ENCODE measurements at places on chromosomes 12 and 14. TPM values are rescaled to one million over a fixed set of nuclear protein-coding genes. Genes with fewer than 3 reads are reported as not detected.
A peak's percentile ranks its signal among the peaks of the same experiment; 100 is the strongest.

BATF gene
- 27.4 TPM for polyA plus RNA-seq

RFX4 gene
- polyA plus RNA-seq = 0.23 TPM

GNG2 gene
- polyA plus RNA-seq = 43.6 TPM

MYF6 gene
- 0.71 TPM for polyA plus RNA-seq

FOXG1 gene
- 11.4 TPM for polyA plus RNA-seq

LRP1 gene
- 22.6 TPM for polyA plus RNA-seq

CCDC88C gene
- polyA plus RNA-seq = 47.4 TPM

TAS2R7 gene
- not detected for polyA plus RNA-seq

SYNE3 gene
- polyA plus RNA-seq = 1.7 TPM

MYO1H gene
- 0.14 TPM for polyA plus RNA-seq

DNA sequence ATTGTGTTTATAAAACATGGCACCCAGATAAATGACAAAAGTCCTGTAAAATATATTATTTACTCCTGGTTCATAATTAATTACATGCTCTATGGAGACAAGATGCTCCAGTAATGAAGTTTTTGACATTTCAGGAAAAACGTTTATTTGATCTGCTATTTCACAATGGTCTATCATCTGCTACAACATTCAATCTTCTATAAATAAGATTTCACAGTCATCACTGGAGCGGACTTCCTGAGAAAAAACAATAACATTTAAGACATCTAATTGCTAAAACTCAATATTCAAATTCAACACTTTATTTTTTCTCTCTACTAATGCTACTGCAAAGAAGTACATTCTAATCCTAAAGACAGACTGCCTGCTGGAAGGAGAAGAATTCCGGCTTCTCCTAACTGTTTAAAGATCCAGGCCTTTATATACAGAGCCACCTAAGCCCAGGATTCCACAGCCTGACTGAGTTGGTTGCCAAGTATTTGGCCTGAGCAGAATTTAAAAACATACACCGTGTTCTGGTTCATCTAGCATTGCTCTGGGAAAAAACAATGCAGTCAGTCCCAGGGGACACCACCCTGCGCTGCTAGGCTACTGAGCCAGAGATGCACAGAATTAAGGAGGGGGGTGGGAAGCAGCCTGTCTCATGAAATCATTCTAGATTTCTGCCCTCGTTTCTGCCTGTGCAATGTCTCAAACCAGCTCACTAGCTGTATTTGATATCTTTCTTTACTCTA lies 58.0 kb downstream of the TMTC1 start:
- DNase-seq = no peak

DNA sequence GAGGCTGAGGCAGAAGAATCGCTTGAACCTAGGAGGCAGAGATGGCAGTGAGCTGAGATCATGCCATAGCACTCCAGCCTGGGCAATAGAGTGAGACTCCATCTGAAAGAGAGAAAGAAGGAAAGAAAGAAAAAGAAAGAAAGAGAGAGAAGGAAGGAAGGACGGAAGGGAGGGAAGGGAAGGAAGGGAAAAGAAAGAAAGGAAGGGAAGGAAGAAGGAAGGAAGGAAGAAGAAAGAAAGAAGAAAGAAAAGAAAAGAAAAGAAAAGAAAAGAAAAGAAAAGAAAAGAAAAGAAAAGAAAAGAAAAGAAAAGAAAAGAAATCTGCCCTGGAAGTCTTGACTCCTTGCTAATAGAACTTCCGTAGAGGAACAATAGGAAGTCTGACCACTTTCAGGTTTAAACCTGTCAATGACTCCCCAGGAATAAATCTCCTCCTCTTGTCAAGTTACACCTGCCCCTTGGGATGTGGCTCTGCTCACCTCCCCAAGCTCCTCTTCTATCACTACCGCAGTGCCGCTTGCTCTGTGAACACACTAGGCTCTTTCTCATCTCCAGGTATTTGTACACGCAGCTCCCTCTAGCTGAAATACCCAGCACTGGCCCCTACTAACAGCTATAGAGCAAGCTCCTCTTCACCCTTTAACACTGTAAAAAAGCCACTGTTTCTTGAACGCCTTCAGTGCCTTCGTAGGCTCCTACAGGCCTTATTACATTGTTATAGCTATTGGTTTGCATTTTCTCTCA lies 773.1 kb upstream of the TBX3 start:
- no peak for DNase-seq

- DNase-seq = no peak
These were observed 19.7 kb upstream of the NGB start for GRCh38 chr14:77290705-77291104.

- no peak for DNase-seq
These were observed 9.1 kb upstream of the DEGS2 start for GRCh38 chr14:100168506-100168905.

DNA sequence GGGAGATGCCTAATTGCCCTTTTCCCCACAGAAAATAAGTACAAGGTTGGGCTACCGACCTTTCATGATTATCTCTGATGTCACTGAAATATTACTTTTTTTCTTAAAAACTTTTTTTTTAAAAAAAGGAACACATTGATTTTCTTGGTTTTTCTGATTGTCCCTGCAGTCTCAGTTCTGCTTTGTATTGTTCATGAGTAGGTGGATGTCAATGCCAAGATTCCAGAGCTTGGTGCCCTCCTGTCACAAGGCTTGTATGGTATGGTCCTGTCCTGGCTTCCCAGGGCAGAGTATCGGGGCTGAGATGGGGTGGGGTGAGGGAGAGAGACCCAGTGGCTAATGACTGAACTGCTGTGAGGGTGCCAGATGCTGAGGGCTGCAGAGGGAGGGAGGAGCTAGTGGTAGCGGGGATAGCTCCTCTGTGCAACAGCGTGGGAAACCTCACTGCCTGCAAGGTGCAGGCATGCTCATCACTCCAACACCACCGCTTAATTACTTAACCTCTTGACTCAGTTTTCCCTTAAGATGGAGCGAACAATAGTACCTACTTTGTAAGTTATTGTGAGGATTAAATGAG lies 4.4 kb upstream of the CTDSP2 start:
- no peak for DNase-seq

DNA sequence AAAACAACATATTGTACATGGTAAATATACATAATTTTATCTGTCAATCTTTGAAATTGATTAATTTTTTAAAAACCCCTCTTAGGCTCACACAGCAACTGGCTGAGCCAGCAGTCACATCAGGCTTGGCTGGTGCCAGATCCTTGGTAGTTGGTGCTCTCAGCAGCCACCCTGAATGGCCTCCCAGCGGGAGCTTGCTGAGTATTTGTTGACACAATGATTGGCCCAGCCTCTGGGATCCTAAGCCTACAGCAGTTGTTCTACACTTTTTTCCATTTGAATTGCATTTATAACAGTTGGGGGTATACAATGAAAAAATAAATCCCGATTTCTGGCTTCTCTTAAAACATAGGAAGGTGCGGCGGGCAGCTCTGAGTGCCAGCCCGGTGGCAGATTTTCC lies 11.1 kb downstream of the PRKAB1 start:
- DNase-seq = no peak

DNA sequence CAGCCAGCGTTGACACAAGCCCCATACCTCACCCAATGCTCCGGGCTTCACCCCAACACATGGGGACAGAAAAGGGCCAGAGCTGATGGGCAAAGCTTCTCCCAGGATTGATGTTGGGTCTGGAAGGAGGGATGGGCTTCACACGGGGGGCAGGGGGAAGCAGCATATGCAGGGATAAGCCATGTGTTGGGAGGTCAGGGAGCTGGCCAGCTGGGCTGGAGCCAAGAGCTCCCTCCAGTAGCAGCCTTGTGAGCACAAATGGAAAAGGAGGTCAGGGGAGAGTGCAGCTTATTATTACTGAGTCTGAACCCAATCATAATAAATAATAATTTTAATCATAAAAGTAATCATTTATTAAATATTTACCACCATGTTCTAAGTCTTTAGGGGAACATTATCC lies 9.3 kb downstream of the PLEKHD1 start:
- DNase-seq = no peak

DNA sequence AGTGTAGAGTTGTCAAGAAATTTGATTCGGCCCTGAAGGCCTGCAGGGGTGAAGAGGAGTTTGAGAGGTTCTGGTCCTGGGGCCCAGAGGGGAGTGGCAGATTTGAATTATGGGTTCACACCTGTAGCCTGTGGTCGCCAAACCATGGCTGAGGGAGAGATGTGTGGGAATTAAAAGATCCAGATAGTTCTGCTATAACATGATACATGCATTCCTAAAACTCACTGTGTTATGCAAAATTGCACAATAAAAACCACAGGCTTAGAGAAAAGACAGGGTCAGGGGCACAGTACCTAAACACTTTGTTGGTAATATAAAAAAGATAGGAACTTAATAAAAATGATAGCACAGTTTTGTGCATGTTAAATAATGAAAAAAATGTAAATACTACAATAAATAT lies 106.2 kb downstream of the TMEM30B start:
- no peak for DNase-seq

GRCh38 chr14:53696217-53696965 lies 260.2 kb downstream of the BMP4 start:
- no peak for DNase-seq

- DNase-seq = no peak
These were observed 186.4 kb upstream of the PRMT8 start for GRCh38 chr12:3304436-3305165.

- peak; percentile 82 for DNase-seq
These were observed 7.7 kb upstream of the AMN1 start for GRCh38 chr12:31736472-31736871.

DNA sequence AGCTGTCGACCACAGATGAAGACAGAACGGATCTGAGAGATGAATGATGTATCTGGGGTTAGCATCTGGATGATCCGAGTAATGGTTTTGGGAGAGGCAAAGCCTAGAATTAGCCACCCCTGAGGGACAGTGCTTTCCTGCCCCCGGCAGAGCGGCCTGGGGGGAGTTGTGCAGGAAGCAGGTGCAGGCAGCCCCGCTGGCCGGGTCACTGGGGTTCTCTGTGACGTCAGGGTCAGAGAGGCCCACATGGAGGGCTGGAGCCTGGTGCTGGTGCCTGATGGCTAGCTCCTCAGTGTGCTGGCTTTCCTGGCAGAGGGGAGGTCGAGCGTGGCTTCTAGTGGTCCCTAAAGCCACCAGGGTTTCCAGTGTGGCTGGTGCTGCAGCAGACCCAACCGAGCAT lies 70.3 kb downstream of the ADGRD1 start:
- no peak for DNase-seq

- no peak for DNase-seq
These were observed 39.0 kb downstream of the ELK3 start for GRCh38 chr12:96233168-96233567.
